ENCODE measurements at places on chromosomes 3 and 15. TPM values are rescaled to one million over a fixed set of nuclear protein-coding genes. Genes with fewer than 3 reads are reported as not detected.

DNA sequence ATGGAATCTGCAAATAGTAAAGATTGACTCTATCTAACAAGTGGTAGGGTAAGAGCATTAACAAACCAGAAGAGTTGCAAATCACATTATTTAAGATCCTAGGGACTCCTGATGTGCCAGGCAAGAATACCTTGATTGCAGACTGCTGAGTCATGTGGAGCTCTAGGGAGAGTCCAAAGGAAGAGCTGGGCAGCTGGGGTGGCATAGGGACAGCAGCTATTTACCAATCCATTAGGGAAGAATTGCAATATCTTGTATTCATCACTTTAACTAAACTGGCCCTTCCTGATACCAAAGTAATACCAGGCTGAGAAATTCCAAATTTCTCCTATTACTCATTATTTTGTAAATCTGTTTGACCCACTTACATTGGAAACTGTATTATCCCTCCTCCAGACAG, 52.2 kb upstream of the ACP3 start:
- no peak for DNase-seq

DNA sequence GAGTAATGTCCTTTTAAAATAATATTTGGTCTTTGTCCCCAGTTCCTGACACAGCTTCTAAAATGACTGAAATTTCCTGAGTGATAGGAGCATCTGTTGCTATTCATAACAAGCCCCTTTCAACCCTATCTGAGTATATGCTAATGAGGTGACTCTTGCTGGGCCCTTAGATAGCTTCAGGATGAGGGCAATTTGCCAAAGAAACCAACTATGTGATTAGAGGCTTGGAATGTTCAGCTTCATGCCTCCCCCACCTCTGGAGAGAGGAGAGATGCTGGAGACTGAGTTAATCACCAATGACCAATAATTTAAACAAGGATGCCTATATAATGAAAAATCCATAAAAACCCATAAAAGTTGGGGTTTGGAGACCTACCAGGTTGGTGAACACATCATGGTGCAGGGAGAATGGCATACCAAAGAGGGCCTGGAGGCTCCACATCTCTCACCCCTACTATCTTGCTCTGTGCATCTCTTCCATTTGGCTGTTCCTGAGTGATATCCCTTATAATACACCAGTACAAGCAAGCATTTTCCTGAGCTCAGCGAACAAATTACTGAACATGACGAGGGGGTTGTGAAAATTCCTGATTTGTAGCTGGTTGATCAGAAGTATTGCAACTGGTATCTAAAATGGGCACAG, 189.2 kb downstream of the ECT2 start:
- no peak for DNase-seq

DNA sequence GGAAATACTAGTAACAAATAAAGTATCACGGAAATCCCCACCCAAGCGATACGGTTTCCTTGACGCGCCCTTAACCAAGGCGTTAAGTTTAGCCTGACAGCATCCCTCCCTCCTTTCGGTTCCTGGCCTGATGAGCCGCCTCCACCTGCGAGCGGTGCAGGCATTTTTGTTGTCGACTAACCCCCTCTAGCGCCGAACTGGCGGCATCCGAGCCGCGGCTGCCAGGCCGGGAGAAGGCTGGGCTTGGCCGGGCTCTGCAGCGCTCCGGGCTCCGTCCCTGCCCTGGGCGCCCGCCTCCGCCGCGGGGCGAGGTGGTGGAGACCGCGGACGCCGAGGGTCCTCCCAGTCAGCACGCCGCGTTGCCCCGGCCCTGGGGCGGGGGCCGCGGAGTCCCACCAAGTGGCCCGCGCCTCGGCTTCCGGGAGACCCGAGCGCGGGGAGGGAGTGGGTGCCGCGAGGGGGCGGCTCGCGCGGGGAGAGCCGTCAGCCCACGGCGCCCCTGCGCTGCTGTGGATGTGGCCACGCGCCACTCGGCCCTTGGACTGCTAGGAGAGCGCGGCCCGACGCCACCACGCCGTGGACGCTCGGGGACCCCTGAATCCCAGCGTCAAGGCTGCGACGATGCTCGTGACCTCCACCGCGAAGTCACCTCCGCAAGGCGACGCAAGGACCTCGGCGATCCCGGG, 1.1 kb upstream of the EPHA6 start:
- no peak for DNase-seq

GRCh38 chr3:124620600-124621063, 109.6 kb upstream of the UMPS start:
- no peak for DNase-seq

GRCh38 chr15:49063402-49064280, 17.4 kb upstream of the SECISBP2L start:
- DNase-seq, result no peak

DNA sequence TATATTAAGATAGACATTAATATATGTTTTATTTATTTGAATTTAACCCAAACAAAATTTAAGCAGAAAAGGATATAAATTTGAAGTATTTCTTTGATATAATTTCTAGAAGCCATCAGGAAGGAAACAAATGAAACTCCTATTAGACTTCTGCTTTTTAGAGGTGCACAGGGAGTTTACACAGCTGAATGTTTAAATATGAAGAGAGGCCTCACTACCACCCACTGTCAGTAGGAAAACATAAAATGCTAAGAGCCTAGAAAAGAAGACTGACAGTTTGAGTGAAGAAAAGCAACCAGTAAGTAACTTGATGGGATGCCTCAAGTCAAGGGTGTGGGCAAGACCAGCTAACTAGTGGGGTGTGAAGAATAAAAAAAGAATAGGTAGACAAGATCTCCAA, 19.7 kb downstream of the PLSCR2 start:
- DNase-seq, result no peak

DNA sequence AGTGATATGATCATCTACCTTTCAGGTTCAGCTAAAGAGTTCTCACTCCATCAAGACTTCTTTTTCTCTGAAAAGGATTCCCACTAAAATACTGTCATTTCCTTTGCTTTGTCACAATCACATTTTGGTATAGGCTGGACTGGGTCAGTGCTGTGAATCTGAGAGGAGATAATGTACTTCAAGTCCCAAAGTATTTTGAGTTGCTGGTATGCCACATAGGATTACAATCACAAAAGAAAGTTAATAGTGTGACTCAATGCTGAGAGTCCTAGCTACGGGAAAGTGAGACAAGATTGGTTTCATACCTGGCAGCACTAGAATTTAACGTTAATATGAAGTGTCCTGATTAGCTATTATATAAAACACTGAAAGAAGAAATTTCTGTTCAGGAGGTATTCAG, 1073.5 kb downstream of the FHIT start:
- no peak for DNase-seq

DNA sequence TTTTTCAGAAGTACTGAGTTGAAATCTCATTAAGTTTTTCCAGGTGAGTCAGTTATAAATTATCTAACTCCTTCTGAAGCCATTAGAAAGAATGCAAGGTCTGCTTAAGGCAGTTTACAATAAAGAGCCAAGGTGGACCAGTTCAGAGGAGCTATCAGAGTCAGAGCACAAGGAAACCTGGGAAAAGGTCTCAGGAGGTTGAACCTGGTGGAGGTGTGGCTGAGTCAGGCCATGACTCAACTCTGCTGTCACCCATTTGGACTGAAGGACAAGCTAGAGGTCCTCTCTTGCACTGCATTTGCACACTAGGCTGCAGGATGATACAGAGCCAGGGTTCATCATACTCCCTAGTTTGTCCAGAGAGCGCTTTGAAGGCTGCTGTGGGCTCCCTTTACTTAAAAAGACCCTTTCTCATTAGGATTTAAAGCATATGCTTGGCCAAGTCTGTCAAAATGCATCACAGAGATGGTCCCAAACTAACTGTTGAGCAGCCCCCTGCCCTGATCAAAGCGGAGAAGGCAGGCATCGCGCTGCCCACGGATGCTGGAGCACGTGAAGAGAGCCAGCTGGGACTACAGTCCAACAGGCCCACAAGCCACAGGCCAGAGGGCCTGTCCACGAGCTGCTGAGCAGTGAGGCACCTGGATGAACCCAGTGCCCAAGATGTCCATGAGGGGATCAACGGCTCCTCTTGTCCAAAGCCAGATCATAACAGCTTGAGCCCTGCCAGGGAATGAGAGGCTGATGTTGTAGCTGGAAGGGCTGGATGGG, 26.0 kb upstream of the MRPS22 start:
- no peak for DNase-seq

TUBGCP5 gene
- total RNA-seq, result 21.9 TPM

Measured in esophagus squamous epithelium (tissue), 5 donors.